ENCODE measurements at places on chromosomes 16 and 17.
A peak's percentile ranks its signal among the peaks of the same experiment; 100 is the strongest.

DNA sequence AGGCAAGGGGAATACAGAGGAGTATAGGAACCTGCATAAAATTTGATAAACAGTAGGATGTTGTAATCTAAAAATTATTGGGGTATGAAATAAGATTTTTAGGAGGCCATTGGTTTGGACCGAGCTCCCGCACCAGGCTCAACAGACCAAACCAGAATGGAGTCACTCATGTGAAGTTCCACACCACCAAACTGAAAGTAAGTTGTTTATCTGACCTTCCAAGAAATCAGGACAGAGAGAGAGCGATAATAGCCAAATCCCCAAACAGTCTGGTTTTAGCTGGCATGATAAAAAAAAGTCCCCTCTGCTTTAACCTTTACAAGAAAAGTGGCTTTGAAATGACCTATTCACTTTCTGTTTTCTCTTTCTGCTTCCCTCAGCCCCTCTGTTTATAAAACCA lies 45.7 kb upstream of the SIAH1 start:
- no peak for DNase-seq

DNA sequence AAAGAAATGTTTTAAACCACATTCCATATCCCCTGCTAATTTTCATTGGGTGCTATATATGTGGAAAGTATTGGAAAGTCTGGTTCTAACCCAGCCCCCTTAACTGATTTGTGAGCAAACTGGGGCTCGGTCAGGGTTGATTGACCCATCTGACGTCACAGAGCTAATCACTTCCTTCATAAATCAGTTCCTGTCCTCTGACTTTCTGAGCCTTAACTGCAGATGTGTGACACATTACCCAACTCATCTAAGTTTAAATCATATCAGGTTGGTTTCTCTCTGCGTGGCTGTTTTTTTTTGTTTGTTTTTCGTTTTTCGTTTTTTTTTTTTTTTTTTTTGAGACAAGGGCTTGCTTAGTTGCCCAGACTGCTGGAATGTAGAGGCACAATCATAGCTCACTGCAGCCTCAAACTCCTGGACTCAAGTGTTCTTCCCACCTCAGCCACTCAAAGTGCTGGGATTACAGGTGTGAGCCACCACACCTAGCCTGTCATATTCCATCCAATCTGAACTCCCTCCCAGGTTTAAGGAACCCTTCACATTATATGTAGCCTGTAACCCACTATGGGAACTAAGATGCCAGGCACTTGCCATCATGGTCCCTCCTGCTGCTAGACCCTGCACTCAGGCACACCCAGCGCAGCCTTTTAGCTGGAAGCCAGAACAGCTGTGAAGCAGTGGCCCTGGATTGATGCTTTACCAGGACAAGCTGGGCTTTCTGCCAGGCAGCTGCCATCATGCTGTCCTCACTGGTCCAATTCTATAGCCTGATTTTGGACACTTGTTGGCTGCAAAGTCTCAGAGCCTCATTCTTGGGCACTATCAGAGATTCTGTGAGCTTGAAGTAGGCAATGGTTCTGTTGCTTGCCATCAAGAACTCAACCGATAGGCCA lies 6.9 kb upstream of the BPTF start:
- no peak for DNase-seq

DNA sequence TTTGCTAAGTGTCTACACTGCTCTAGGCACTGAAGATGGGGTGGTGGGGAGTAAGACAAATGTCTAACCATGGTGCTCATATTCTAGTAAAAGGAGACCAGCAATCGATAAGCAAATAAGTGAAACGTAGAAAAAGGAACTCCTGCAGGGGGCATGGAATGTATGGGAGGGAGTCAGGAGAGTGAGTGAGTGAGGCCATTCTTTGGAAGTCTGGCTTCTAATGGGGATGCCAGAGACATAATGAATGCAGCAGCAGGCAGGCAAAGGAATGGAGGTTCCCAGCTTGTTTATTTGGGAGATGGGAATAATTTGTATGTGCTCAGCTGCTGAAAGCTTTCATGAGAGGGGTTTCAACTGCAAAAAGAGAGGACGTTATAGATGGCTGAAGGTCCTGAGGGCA lies 216.4 kb upstream of the DYNLRB2 start:
- no peak for DNase-seq

- peak; percentile 27 for DNase-seq
Measured at GRCh38 chr17:75110234-75110937, 617 bp downstream of the ARMC7 start.

- no peak for DNase-seq
Measured at GRCh38 chr17:62888148-62888547, 77.9 kb upstream of the TANC2 start.

DNA sequence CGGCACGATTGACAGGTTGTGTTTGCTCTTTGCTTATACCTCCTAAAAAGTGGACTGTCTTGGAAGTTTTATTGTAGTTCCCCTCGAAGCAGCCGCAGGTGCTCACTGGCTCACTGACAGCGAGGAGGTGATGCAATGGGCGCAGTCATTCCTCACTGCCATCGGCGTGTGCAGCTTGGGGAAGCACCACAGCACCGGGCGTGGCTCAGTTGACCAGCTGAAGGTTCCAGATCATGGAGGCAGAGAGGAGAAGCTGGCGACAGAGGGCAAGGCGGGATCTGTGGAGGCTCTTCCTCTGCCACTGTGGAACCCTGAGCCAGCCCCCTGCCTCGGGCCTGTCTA lies 72.1 kb upstream of the TNRC6C start:
- DNase-seq, result peak; percentile 84

GRCh38 chr16:86222965-86223551 lies 287.3 kb upstream of the FOXF1 start:
- DNase-seq, result no peak

GRCh38 chr16:21701271-21701670 lies 37.5 kb downstream of the OTOA start:
- no peak for DNase-seq

DNA sequence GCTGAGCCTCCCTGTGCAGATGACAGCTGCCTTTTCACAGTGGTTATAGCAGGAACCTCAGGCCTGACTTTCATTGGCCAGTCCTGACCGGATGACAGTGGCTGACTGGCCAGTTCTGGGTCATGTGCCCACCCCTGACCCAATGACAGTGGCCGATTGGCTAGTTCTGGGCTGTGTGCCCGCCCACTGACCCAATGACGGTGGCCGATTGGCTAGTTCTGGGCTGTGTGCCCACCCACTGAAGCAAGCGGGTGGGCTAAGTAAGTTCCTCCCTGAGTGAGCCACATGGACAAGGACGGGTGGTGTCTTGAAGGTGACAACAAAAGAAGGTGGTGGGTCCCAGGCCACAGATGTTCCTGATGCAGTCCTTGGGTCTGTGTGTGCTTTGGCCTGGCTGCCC lies 9.5 kb downstream of the DEF8 start:
- peak; percentile 61 for DNase-seq

GRCh38 chr16:60788631-60789030 lies 1247.6 kb downstream of the CDH8 start:
- DNase-seq, result no peak

GRCh38 chr16:50844840-50845239 lies 103.0 kb downstream of the CYLD start:
- DNase-seq, result no peak

DNA sequence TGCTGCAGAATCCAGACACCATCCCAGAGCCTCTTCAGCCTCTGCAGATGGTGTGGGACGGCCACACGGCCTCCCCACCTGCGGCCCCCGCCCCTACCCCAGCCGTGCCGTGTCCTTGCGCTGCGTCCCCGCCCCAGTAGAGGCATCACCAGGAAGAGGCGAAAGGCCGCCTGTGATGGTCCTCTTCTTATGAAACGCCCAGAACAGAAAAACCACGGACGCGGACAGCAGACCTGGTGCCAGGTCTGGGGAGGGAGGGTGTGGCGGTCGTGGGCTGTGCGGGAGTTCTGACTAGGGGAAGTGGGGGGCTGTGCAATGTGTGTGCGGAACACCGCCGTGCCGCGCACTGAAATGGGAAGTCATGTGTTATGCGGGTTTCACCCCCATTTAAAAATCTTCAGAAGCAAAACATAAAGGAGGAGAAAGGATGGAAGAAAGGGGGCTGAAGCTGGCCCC lies 25.5 kb downstream of the ACSF3 start:
- DNase-seq, result no peak

DNA sequence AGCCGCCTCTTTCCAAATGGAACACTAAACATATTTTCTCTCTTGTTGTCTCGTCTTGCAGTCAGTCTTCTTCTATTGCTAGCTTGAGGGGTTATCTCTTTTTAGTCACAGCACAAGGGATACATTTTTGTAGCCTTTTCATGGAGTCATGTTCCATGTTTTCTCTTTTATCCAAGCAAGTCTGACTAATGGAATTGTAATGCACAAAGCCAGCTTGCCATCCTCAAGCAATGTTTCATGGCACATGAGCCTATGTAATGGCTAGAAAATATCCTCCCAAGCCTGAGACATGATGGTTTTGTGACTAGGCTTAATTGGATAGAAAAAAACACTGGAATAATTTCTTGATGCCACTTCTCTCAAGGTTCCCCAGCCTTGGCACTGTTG lies 414.6 kb upstream of the GOT2 start:
- DNase-seq, result no peak

DNA sequence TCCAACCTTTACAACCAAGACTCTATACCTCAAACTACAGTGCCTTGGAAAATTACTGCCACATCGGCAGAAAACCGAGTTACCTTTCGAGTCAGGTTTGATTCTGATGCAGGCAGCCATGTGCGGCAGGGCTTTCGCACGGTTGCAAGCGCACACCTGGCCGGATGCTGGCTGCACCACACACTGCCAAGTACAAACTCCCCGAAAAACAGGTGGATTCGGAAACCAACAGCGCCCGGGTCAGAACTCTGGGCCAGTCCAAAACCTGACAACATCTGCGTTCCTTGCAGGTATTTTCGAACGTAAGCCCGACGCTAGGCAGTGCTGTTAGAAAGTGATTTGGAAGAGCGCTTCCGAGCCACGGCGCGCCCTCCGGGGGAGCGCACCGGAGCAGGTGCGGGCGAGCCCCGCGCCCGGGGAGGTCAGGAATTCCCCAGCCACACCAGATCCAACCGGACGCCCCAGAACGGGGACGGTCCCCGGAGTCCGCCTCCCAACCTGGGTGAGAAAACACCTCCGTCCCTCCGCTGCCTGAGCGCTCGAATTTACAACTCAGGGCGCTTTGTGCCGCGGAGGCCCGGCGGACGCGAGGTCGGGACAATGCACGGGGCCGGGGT lies 1.2 kb downstream of the USP7 start:
- no peak for DNase-seq

DNA sequence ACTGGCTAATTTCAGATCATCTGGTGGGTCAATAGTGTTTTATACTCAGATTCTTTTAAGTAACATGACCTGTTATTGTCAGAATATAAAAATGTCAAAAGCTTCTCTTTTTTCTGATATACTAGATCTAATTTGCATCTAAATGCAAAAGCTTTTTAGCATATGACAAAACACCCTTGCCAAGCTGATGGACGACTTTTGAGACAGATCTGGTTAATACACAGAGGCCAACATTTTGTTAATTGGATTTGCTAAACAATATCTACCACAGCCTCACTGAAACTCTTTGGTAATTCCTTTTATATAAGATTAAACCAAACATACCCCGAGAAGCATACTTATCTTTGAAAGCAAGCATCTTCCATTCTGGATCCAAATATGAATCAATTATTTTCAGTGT lies 10.3 kb upstream of the NOL11 start:
- no peak for DNase-seq

DNA sequence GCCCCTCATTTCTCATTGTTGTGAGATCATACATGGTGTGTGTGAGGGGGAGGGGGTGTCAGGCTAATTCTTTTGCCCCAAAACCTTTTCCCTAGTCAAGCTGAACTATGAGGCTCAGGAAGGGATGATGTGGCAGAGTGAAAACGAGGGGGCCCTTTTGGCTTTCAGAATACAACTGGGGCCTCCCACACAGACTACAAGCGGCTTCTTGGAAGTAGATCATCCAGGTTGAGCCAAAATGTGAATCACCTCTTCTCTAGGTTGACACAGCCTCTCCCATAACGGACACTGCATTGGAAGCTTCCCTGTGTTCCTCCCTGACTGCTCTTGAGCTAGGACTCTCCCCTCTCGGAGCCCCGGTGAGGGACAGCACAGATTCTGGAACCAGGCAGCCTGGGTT lies 2.3 kb upstream of the ALKBH5 start:
- no peak for DNase-seq

- no peak for DNase-seq
Measured at GRCh38 chr16:71854369-71854948, 8.7 kb downstream of the ATXN1L start.

- no peak for DNase-seq
Measured at GRCh38 chr16:751152-752006, 9.2 kb upstream of the MSLN start.

GRCh38 chr17:36668824-36669223 lies 67.4 kb downstream of the MRM1 start:
- no peak for DNase-seq

DNA sequence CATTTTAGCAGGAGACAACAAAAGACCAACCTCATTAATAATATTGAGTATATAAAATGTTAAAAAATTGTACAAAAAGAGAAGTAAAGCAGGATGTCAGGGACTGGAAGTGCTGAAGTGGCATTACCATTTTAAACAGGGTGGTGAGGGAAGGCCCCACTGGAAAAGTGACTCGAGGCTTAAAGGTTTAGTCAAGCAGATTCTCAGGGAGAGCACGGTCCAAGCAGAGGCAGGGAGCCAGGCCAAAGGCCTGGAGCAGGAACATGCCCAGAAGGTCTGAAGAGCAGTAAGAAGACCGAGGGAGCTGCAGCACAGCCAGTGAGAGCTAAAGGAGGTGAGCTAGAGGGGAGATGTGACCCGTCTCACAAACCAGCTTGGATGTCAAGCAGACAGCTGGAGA lies 7.6 kb downstream of the XPO6 start:
- DNase-seq, result no peak

DNA sequence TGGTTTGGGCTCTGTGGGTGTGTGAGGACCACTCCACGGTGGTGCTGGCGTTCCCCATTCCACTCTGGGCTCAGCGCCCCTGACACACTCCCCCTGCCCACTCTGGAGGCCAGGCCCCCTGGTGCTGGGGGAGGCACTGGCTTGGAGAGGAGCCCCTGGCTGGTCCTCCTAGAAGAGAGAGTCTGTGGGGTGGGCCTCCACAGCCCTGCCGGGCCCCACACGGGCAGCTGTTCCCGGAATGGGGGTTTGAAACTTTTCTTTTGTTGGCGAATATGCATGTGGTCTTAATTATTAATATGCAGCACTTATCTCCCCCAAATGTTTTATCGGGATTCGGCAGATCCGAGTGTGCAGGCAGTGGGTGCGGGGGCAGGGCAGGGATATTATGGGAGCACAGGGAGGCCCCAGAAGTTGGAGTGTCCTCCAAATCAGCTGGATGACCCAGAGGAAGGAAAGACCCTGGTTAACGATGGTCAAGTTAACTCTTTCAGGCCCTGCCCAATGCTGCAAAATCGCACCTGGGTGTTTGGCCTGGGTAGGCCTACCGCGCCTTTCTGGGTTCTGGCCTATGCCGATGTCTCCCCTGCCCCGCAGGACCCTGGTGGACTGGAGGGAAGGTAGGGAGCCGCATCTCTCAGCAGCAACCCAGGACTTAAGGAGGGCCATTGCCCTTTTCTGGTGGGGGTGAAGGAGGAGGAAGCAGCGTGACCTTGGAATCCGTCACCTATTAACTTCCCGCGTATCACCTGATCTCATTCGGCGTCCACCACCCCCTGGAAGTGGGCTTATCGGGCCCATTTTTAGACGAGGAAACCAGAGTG lies 36.0 kb downstream of the TMEM235 start:
- no peak for DNase-seq
